ENCODE measurements at places on chromosomes 7 and 10. TPM values are rescaled to one million over a fixed set of nuclear protein-coding genes. Genes with fewer than 3 reads are reported as not detected.

- H3K27ac ChIP-seq = no peak overlapping the region
- no peaks in the 10 kb centered on the region for H3K27me3 ChIP-seq
- H3K4me3 ChIP-seq = no peak overlapping the region
Measured at GRCh38 chr7:23811540-23811939, 101.5 kb downstream of the STK31 start.

DNA sequence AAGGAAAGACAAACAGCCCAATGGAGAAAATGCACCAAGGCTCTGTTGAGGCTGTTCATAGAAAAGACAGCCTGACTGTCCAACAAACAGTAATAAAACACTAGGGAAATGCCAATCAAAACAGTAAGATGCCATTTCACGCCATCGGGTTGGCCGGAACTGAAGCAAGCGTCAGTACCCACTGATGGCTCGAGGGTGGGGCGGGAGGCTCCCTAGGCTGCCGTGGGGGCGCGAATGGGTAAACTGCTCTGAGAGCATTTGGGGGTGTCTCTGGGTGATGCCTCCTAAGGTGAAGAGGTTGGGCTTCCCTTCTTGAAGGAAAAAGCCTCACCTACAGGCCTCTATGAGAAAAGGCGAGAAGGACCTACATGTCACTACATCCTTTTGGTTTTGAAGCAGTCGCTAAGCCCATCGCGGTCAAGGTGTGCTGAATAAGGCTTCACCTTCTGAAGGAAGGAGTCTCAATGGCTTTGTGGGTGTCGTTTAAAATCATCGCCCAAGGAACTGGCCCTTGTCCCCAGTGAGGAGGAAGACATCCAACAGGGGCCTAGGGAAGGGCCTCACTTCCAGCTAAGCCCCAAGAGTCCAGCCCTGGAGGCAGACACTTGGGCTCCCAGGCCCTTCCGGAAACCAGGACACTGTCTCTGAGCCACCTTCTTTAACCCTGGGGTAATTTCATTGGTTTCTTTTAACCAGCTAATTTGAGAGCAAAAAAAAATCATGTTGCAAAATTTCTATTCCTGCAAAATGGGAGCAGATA, 98.5 kb upstream of the PPP2R2D start:
- H3K27ac ChIP-seq = no peak overlapping the region
- H3K4me1 ChIP-seq = no peaks in the 10 kb centered on the region
- no peak overlapping the region for H3K4me3 ChIP-seq
- H3K27me3 ChIP-seq = no peaks in the 10 kb centered on the region
- H3K36me3 ChIP-seq = no peaks in the 10 kb centered on the region

- no peak for DNase-seq
- H3K36me3 ChIP-seq = no peaks in the 10 kb centered on the region
- H3K27me3 ChIP-seq = no peaks in the 10 kb centered on the region
- H3K27ac ChIP-seq = no peak overlapping the region
- H3K4me3 ChIP-seq = no peak overlapping the region
Measured at GRCh38 chr10:21929070-21929469, 74.5 kb downstream of the DNAJC1 start.

DNA sequence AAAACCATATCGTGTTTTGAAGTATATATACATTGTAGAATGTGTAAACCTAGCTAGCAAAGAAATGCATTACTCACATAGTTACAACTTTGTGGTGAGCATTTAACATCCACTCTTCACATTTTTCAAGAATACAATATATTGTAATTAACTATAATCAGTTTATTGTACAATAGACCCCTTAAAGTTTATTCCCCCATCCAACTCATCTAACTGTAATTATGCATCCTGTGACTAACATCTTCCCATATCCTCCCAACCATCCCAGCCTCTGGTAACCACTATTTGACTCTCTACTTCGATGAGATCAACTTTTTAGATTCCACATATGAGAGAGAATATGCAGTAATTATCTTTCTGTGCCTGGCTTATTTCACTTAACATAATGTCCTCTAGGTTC, 526.4 kb downstream of the KIF20B start:
- no peak overlapping the region for H3K4me3 ChIP-seq
- no peaks in the 10 kb centered on the region for H3K4me1 ChIP-seq
- no peaks in the 10 kb centered on the region for H3K27me3 ChIP-seq
- H3K36me3 ChIP-seq = no peaks in the 10 kb centered on the region

DNA sequence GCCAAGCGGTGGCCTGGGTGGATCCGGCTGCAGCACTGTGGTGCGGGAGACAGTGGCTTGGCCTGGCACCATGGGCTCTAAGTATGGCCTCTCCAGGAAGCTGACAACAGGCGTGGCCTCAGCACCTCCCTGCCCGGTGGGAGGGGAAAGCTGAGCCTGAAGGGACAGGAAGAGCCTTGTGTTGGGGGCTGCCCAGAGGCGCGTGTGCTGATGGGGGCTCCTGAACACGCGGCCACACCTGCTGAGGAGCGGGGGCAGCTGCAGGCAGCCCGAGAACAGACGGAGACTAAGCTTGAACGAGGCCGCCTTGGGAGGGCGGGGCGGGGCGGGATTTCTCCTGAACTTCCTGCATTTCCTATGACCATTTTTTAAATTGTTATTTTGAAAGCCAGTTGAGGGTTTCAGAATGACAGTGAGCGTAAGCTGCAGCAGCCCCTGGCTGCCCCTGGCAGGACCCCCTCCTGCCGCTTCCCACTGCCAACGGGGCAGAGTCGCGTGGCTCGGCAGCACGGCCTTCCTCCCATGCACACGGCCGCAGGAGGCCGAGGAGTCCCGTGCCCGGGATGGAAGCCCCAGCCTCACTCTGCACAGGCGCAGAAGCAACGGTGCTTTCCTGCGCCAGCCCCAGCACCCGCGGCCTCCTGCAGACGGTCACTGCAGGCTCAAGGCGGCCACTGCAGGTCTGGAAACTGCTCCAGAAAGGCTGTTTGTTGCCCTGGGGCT, 43.2 kb downstream of the DPYSL4 start:
- peak overlapping the region; percentile 76 for H3K27ac ChIP-seq
- H3K4me1 ChIP-seq = peaks cover 51% of the 10 kb centered on the region
- no peaks in the 10 kb centered on the region for H3K27me3 ChIP-seq
- no peaks in the 10 kb centered on the region for H3K36me3 ChIP-seq
- peak overlapping the region; percentile 40 for H3K4me3 ChIP-seq

GRCh38 chr10:22560913-22561239, 153.5 kb downstream of the PIP4K2A start:
- H3K4me3 ChIP-seq = no peak overlapping the region
- H3K4me1 ChIP-seq = no peaks in the 10 kb centered on the region
- no peaks in the 10 kb centered on the region for H3K36me3 ChIP-seq
- H3K27me3 ChIP-seq = no peaks in the 10 kb centered on the region

DNA sequence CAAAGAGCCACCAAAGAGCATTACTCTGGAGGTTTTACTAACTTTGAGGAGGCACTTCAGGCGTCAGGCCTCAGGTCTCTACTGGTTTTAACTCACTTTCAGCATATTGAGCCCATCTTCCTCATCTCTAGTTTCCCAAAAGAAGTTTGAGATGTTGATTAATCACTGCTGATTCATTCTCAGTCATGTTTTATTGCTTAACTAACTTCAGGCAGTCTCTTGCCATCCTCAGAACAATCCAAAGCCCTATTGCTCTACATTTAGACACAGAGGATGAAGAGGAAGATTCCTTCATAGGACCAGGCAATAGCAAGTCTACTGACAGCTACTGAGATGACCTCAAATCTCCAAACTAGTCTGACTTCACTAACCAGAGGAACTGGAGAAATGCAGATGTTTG, 39.1 kb upstream of the BET1 start:
- no peak overlapping the region for H3K4me3 ChIP-seq
- no peaks in the 10 kb centered on the region for H3K36me3 ChIP-seq
- H3K27me3 ChIP-seq = no peaks in the 10 kb centered on the region
- H3K4me1 ChIP-seq = no peaks in the 10 kb centered on the region

DNA sequence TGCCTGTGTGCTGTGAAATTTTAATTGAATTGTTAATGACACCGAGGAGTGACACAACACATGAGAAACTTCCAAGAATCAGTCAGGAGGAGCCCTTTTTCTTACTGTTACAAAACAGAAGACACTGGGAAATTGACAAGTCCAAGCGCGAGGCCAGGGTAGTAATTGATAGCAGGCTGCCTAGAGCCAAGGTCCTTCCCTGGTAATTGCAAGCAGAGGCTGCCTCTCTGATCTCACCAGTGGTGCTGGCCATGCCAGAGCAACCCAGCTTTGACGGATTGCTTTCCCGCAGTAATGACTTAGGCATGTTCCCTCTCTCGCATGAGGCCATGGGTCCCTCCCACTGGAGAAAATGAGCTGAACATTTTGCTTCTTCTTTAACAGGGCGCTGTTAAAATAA, 111.5 kb downstream of the LRMDA start:
- H3K27ac ChIP-seq = no peak overlapping the region
- no peaks in the 10 kb centered on the region for H3K27me3 ChIP-seq
- H3K36me3 ChIP-seq = no peaks in the 10 kb centered on the region

DNA sequence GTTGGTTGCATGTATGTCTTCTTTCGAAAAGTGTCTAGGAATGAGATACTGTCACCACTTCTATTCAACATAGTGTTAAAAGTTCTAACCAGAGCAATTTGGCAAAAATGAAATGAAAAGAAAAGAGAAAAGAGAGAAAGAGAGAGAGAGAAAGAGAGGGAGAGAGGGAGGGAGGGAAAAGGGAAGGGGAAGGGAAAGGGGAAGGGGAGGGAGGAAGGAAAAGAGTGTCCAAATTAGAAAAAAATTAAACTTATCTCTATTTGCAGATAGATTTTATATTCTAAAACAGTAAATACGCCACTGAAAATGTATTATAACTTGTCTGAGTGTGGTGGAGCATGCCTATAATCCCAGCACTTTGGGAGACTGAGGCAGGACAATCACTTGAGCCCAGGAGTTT, 16.2 kb downstream of the DDX56 start:
- DNase-seq = no peak
- no peaks in the 10 kb centered on the region for H3K4me1 ChIP-seq
- H3K4me3 ChIP-seq = no peak overlapping the region
- no peak overlapping the region for H3K27ac ChIP-seq
- H3K27me3 ChIP-seq = no peaks in the 10 kb centered on the region

DNA sequence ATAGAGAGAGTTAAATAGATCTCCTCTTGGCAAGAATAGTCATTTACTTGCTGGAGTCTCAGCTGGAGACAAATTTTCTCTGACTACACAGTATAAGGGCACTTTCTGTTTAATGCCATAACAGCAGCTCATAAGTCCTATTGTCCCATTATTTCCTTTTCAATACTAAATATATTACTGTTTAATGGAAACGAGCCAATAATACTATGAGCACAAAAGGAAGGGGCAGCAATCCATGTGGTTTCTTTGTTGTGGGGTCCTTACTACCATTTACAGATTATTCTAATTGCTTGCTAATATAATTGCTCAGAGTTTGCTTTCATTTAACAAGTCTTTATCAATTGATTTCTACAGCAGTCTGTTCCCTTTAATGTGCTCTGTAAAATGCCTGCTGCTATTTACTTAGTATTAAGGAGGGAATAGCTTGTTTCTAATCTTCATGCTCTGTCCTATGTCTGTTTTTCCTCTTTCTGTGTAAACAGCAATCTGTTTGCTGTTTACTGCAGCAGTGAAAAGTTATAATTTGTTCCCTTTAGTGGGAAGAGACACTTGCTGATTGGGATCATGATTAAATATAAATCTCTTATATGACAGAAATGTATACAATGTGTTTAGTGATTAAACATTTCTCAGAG, 296.2 kb upstream of the SMIM30 start:
- no peak for DNase-seq
- no peak overlapping the region for H3K4me3 ChIP-seq
- no peaks in the 10 kb centered on the region for H3K4me1 ChIP-seq
- H3K36me3 ChIP-seq = no peaks in the 10 kb centered on the region
- no peaks in the 10 kb centered on the region for H3K27me3 ChIP-seq

- no peak for DNase-seq
- H3K27me3 ChIP-seq = no peaks in the 10 kb centered on the region
- H3K36me3 ChIP-seq = no peaks in the 10 kb centered on the region
- no peaks in the 10 kb centered on the region for H3K4me1 ChIP-seq
- H3K4me3 ChIP-seq = no peak overlapping the region
- no peak overlapping the region for H3K27ac ChIP-seq
Measured at GRCh38 chr10:123703195-123703790, 37.1 kb downstream of the GPR26 start.

DNA sequence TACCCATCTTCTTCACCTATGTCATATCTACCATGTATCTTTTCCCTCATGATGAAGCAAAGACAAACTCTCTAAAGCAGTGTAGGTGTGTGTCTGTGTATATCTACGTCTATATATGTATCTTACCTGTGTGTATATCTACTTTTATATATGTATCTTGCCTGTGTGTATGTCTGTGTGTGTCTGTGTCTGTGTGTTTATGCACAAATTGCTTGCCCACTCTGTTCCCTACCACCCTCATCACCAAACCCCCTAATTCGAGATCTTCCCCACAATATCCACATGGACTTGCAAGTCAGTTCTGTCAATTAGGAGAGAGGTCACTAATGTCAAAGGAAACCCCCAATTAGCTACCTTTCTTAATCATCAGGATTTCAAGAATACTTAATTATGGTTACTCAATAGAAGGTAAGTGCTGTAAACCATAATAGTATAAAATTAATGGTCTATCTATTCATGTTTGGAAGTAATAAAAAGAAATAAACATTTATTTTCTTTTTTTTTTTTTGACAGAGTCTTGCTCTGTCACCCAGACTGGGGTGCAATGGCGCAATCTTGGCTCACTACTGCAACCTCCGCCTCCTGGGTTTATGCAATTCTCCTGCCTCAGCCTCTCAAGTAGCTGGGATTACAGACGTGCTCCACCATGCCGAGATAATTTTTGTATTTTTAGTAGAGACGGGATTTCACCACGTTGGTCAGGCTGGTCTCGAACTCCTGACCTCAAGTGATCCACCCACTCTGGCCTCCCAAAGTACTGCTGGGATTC, 43.6 kb downstream of the ANKRD61 start:
- peaks cover 5% of the 10 kb centered on the region for H3K4me1 ChIP-seq
- H3K27me3 ChIP-seq = no peaks in the 10 kb centered on the region
- H3K4me3 ChIP-seq = no peak overlapping the region
- H3K27ac ChIP-seq = no peak overlapping the region

- DNase-seq = peak; percentile 23
- H3K4me1 ChIP-seq = peaks cover 21% of the 10 kb centered on the region
- H3K27me3 ChIP-seq = no peaks in the 10 kb centered on the region
- H3K4me3 ChIP-seq = no peak overlapping the region
- no peaks in the 10 kb centered on the region for H3K36me3 ChIP-seq
Measured at GRCh38 chr10:504806-505205, 184.7 kb downstream of the DIP2C start.

DNA sequence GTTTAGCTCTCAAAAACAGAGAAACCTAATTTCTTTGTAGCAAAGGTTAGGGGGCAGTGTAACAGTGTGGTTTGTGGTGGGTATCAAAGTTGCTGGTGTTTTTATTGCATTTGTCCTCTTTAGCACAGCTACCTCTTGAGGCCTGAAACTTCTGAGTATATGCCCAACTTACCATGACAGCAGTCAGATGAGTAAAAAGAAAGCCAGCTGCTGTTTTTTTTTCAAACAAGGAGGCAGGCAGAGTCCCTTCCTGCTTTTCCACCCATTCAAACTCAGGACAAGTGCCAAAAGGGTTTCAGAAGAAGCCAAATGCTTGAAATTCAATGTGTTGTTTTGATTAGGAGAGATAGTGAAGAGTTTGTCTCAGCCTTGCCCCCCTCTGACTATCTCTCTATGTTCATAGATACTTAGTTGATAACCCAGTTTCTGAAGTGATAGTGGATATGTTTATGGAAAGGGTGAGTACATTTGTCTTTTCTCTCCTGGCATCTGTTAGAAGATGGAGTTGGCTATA, 23.1 kb downstream of the GBF1 start:
- H3K4me1 ChIP-seq = peaks cover 68% of the 10 kb centered on the region
- no peak for DNase-seq
- no peaks in the 10 kb centered on the region for H3K27me3 ChIP-seq

GRCh38 chr10:79904671-79905321, 44.1 kb downstream of the SFTPD start:
- DNase-seq = peak; percentile 87
- H3K36me3 ChIP-seq = no peaks in the 10 kb centered on the region
- H3K4me1 ChIP-seq = peaks cover 10% of the 10 kb centered on the region
- peak overlapping the region; percentile 38 for H3K4me3 ChIP-seq

The COL13A1 gene
- total RNA-seq = 10.9 TPM

The LLCFC1 gene
- total RNA-seq = not detected

The TWNK gene
- total RNA-seq = 9.3 TPM

The FRAT2 gene
- 28.3 TPM for total RNA-seq

The EPO gene
- total RNA-seq = not detected

Data from spleen (tissue), 13 donors.